Bronchial epithelial cell (primary cell): ENCODE measurements at places on chromosomes 2 and 18.

- peak; percentile 82 for DNase-seq
These were observed 46.2 kb upstream of the ITGAV start for GRCh38 chr2:186543561-186544131.

DNA sequence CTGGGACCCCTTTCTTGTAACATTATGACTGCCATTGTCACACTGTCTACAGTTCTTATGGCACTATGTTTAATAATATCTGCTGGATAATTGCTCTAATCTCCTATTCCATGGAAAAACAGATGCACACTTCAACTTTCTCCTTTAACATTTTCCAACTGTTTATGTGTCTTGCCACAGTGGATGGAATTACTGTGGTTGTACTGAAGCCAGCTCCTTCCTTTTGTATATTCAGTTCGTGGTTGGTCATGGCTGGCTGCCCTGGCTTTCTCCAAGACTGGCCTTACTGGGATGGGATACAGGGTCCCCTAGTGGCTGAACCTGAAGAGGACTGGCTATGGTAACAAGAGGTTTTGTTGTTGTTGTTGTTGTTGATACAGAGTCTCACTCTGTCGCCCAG lies 113.9 kb downstream of the SS18 start:
- DNase-seq, result no peak

- DNase-seq, result no peak
These were observed 195.8 kb downstream of the MTX2 start for GRCh38 chr2:176464886-176465564.

GRCh38 chr2:122528061-122528460 lies 772.6 kb downstream of the TSN start:
- DNase-seq, result peak; percentile 51

- no peak for DNase-seq
These were observed 11.5 kb downstream of the TEX44 start for GRCh38 chr2:231604101-231604684.

DNA sequence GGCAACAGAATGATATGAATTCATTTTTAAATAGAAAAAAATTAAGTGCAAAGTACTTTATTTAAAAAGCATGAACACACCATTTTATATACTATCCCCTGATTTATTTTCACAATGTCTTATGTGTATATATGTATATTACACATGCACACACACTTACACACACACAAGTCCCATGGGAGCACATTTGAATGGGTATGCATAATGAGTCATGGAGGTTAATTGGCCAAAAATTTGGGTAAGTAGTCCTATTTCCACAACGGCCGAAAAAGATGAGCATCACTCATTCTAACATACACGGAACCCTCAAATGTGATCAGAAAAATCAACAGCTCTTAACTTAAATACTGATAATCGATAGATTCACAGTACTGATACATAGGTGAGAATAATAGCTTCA lies 97.4 kb upstream of the NABP1 start:
- DNase-seq, result no peak

GRCh38 chr2:5328826-5329225 lies 363.4 kb upstream of the SOX11 start:
- no peak for DNase-seq

DNA sequence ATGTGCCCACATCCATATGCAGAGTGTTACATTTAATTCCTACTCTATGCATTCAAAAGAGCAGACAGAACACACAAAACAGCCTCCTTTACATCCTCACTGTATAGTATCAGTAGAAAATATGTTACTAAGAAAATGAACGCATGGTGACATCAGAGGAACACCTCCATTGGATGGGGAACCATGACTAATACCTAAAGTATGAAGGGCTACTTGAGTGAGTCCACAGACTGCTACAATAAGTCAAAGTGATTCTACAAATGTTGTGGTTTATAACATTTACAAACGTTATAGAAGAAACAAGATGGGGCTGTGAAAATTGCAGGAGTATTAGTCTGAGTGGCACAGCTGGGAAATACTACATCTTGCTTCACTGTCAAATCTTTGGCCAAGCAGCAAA lies 1830.9 kb upstream of the PIK3C3 start:
- DNase-seq, result peak; percentile 69

DNA sequence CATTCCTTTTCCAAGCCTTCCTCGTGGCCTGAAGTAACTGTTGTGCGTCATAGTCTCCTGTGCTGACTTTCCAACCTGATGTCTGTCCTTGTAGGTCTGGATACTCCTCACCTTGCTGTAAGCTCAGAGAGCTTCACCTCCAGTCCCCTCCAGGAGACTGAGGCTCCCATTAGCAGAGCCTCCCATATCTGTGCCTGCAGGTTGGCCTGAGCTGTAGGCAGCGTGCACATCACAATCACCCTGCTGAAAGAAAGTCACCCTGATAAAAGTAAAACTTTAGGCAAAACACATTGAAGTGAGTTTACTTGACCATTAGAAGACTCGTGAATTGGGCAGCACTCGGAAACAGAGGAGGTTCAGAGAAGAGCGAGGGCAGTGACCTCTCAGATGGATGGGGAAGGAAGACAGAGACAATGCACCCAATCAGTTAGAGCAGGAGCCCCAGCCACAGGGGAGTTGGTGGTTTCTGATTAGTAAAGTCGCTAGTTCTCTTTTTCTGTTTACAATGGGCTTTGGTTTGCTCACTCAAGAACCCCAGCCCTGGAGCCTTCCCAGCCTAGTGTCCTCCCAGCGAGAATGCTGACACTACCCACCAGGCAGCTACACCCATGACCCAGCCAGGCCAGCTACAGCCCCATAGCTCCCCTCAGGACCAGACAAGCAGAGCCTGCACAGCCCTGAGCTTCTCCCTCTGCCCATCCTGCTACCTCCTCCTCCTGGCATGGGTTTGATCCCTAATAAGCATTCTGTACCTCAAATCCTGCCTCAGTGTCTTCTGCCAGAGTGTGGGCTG lies 12.1 kb upstream of the TPO start:
- DNase-seq, result no peak

DNA sequence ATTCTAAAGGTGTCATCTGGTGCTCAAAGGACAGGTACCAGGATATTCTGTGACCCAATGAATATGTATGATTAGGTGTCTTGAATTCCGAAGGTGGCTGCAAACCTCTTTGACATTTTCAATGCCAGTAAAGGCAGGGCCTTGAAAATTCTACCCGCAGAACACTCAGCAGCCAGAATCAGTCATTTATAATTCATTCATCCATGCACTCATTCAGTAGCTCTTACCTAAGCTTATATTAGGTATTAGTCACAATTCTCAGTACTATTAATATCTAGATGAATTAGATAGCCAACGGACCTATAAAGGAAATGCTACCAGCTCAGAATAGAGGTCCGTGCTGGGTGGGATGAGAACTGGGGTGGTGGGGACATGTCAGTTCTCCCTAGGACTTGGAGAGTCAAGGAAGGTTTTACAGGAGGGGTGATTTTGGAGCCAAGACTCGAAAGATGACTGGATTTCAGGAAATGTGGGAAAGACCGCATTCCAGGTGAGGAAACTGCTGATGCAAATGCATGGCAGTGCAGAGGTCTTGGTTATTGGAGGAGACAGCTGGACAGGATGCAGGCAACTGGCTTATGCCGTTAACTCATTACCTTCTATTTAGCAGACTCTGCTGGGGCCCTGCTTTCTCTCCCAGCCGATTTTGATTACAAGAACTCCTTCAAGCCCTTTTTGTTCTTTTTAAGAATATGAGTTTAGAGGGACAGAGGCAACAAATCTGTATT lies 7.2 kb downstream of the TRIB2 start:
- no peak for DNase-seq

GRCh38 chr2:227411320-227411989 lies 23.7 kb upstream of the SCYGR1 start:
- peak; percentile 98 for DNase-seq

GRCh38 chr2:158714420-158714819 lies 80.7 kb upstream of the DAPL1 start:
- no peak for DNase-seq

DNA sequence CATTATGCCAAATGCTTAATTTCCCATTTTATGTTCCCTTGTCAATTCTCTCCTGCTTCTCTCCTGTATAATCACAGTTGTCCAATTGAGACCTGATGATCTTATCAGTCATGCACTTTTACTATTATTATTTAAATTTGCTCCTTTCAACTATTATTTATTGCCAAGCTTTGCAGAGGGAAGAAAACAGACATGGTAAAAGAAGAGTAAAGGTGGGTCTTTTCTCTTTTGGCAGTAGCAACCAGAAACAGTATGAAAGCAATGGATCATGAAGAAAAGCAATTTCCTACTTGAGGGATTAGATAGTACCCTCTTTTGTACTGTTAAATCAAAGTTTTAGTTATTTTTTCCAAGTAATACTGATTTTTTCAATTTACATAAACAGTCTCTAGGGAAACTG lies 667.4 kb downstream of the NRXN1 start:
- DNase-seq, result no peak

DNA sequence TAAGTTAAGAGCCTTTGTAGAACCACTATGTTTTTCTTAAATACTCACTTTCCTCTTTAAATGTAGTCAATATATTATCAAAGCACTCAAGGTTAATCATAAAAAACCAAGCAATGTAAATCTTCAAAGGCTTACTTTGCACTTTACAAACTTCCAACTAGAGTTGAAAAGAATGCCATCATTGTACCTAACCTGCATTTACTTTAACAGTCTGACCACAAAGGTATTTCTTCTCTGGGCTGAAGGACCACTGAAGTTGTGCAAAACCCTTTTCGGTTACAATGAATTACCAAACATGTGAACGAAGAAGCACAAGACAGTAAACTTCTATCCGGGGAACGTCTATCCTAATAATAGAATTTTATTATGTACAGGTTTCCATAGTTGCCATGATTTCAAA lies 3.0 kb downstream of the HNRNPLL start:
- DNase-seq, result no peak

DNA sequence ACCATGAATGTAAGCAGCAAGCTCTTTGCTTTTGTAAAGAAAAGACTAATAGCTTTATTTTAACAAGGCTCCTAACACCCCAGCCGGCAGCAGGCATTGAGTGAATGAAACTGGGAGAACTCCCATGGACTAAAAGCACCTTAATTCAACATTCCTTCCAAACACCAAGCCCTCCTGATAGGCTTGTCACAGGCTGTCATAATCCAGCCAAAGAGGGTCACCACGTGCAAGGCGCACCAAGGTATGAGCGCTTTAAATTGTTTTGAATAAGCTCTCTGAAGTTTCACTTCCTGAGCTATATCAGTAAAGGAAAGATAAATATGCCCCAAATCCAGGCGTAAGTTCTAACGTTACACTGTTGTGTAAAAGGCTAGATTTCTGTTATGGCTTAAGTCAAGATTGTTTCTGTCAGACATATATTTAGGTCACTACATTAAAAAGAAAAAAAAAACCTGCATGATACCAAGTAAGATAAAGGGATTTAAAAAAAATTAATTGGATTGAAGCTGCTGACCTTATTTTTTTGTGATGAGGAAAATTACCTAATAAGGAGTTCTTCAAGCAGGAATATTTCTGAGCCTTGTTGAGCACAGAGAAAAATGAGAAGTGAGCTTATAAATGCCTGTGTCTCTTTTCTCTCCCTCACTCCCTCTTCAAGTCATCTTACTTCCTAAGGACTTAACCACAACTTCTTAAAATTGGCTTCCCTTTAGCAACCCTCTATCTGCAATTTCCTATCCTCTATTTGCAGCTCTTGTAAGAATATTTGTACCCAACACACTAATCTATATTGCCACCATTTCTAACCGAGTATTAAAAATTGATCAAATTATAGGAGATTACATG lies 136.1 kb upstream of the NRP2 start:
- no peak for DNase-seq

- DNase-seq, result no peak
These were observed 13.0 kb downstream of the ODC1 start for GRCh38 chr2:10434886-10435819.

GRCh38 chr2:112121682-112122254 lies 16.4 kb upstream of the FBLN7 start:
- peak; percentile 56 for DNase-seq

- DNase-seq, result no peak
These were observed 131.2 kb downstream of the MYT1L start for GRCh38 chr2:2199841-2200240.

GRCh38 chr2:24832073-24832461 lies 38.8 kb downstream of the CENPO start:
- no peak for DNase-seq

DNA sequence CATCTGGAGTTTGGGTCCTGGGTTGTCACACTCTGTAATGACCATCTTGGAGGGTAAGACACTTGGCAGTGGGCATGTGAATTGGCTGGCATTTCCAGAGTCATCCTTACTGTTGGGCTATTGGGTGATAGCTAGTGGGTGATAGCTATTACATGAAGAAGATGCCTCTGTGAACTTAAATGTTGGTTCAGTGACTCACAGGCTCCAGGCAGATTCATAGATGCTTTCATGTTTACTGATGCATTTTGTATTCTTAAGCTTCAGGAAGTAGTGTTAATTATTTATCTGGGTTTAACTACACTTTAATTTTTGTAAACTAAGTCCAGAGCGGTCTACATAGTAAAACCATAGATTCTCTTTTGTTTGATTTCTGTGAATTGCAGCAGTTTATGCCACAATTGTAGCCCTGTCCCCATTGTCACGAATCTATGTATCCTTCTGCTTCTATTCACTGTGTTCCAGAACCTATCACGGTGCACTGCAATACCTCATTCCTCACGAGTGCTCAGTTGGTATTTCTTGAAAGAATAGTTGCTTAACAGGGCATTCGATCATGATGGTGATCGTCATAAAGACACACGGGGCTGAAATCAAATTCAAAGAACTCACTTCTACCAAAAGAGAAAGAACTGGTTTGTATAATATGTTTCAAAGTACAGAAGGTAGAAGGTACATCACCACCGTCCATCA lies 79.7 kb downstream of the GBX2 start:
- peak; percentile 29 for DNase-seq

DNA sequence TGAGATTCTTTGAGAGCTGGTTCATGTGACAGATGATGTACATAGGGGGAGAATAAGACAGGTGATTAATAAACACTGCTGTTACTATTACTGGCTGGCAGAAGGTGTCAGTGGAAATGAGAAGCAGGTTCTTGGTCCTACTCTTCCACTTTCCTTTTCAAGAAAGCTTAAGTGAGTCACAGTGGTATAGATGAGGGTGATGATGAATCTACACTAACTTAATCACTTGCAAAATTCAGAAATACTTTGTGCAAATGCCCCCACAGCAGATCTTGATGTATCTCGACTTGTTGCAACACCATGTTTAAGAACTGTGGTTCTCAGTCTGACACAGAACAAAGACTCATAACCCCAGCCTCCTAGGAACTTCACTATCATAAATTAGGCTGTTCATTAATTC lies 35.9 kb upstream of the MGAT5 start:
- peak; percentile 60 for DNase-seq

DNA sequence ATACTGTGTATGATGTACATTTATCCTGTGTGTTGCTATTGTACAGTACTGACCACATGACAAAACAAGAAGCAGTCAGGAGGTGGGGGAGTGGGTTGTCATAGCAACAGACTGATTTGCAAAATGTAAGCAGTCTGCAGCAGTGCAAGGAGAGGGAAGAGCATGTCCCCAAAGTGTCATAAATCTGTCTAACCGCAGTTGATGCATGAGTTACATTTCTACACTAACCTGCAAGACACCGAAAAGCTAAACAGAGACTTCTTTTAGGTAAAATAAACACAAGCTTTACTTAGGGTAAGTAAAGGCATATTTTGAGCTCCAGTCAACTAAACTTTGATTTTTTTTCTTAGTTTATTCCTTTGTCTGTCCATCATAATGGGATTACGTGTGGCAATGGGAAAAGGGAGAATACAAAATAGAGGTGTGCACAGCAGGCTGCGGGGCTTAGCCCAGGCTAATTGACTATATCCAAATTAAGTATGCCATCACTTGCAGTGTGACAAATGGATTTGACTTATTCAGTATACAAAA lies 134.5 kb downstream of the MEIS1 start:
- no peak for DNase-seq

GRCh38 chr2:175111200-175111657 lies 56.8 kb downstream of the ATF2 start:
- peak; percentile 66 for DNase-seq
